Daoy (cell line): ENCODE measurements at places on chromosomes 2 and 18.
A peak's percentile ranks its signal among the peaks of the same experiment; 100 is the strongest.

GRCh38 chr2:24106786-24107185, 16.3 kb downstream of the PFN4 start:
- DNase-seq, result no peak

DNA sequence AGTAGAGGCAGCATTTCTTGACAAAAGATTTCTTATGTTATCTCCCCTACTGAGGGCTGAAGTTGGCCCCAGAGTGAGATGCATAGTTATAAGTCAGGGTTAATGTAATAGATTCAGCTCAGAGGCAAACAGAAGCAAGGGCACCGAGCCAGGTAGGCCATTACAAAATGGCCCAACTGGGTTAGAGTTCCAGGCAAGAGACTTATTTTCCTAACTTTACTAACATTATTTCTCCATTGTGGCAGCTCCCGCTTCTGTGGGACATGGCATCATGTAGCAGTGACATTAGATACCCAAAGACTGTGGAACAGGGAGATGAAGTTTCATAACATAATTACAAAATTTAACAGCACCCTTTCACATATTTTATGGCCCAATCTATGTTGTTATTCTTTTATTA, 27.1 kb downstream of the TSPYL6 start:
- no peak for DNase-seq

- peak; percentile 52 for DNase-seq
Measured at GRCh38 chr2:177604271-177605065, 211.9 kb downstream of the AGPS start.

- no peak for DNase-seq
Measured at GRCh38 chr2:136572335-136572734, 193.0 kb upstream of the THSD7B start.

DNA sequence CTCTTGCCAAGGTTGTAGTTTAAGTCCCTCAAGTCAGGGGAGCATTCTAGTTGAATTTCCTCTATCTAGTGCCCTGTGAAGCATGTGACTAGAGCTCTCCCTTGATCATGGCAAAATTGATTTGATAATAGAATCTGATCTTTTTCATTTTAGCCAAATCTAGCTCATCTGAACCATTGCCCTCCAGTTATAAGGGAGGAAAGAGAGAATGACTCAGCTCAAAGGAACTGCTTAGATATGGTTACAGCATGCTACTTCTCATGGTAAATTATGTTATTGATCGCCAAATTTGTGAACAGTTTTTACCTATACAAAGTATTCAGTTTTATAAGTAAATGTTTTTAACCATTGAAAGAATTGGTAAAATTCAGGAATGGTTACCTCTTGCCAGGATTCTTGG, 100.8 kb downstream of the GPR39 start:
- no peak for DNase-seq

GRCh38 chr2:45210462-45211195, 201.4 kb upstream of the SIX2 start:
- no peak for DNase-seq

DNA sequence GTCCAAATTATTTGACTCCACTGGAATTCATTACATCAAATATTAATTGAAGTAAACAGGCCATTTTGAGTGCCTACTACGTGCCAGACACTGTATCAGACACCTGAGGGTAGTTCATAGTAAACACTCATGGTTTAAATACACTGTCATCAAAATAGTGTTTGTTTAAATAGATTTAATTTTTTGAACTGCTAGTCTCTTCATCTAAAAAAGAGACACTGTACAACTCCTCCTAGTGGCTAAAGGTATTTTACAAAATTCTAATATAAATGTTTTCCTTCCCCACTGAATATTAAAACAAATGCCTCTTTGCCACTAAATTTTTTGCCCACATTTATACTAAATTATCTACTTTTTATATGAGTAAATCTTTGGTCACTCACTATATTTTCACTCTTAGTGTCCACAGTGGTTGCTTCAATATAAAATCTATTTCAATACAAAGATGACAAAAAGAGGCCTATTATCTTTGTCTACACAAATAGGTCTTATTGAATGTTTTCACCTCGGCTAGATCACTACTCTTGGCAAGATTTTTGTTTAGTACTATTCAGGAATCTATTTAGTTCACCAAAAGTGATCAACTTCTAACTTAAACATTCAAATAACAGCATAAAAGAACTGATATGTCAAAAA, 122.1 kb downstream of the TMEM247 start:
- DNase-seq, result no peak

DNA sequence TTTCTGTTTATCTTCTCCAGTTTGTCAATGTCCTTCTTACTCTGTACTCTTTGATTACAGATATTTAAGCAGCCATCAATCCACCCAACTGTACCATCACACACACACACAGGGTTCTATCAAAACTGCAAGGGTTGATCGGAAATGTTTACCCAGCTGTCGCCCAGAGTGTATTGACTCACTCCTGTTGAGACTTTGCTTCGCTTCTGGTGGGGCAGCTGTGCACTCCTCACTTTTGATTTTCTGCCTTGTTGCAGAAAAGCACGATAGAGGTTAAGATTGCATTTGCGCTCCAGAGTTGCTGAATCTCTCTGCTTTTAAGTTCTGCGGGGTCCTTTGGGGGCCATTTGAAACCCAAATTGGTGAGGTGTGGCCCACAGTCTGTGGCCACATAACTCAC, 216.2 kb downstream of the SETBP1 start:
- DNase-seq, result no peak

DNA sequence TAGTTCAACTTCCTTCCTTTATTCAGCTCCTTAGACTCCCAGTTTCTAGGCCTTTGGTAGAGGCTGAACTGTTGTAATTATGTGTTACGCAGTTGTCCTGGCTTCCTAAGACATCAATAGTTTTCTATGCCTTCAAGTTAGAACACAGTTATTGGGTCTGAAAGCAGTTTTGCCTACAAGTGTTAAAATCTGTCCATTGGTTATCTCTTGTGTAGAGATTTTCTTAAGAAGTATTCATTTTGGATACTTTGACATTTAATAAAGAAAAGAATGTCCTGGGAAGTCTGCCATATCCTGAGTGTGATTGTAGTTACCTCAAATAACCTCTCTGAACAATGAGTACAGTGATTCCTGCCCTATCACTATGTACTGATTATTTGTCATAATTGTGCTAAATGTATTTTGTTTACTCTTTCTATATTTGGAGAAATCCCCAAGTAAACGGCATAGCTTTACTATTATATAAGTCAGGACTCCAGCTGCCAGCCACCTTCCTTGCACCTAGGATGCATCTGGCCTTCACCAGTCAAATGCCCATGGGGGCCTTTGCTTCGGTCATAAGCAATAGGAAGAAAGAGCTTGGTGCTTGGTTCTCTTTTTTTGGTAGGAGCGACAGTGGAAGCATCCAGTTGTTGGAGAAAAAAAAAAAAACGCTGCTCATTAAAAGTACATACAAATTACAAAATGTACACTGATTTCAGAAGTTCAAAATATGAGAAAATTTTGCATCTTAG, 449.5 kb upstream of the PKDCC start:
- DNase-seq, result no peak

DNA sequence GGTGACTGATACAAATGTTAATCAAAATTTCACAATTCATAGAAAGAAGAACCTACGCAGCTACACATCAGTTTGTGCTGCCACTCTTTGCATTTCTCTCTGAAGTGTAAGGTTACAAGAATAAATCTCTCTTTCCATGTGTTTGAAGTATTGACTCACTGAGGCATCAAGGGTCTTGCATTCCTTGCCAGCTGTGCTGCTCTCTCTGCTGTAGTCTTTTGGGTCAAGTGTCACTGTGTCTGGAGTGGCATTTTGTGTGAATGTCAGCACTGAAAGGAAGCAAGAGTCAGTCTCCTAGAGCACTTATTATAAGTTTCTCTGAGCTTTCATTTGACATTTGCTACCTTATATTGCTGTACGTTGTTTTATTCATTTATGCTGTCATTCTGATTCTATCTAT, 1696.1 kb upstream of the LRRTM1 start:
- no peak for DNase-seq

GRCh38 chr2:118292991-118293390, 204.7 kb downstream of the INSIG2 start:
- DNase-seq, result no peak

DNA sequence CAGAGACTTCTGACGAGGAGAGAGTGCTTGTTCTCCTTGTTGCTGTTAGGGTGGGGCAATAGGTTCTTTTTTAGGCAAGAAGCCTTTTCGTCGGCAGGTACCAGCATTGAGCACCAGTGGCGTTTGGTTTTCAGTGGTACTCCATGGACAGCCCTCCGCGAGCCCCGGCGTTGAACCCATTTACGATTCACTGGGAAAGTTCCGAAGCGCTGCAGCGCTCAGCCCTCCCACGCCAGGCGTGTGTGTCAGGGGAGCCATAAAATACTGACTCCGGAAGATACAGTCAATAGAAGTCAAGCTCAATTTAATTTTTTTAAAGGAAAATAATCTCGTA, 494 bp upstream of the ROCK1 start:
- no peak for DNase-seq

GRCh38 chr18:76134628-76135027, 360.4 kb downstream of the ZNF516 start:
- DNase-seq, result no peak

DNA sequence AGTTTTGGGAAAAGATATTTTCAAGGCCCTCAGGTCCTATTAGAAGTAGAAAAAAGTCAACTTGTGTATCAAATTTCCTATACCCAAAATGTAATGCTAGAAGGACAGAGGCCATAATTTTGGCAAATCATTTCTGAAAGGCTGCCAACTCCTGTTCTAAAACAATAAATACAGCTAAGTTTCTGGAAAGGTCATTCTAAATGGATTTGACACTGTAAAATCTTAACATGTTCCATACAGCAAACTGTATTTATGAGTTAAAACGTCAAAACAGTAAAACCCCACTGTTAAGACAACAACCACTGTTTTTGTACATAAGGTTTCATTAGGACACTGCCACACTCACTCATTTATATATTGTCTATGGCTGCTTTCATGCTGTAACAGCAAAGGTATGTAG, 9.7 kb downstream of the FAM98A start:
- no peak for DNase-seq

- DNase-seq, result no peak
Measured at GRCh38 chr2:68110102-68110501, 47.3 kb upstream of the C1D start.

GRCh38 chr2:238774071-238774470, 73.8 kb upstream of the TWIST2 start:
- no peak for DNase-seq

- no peak for DNase-seq
Measured at GRCh38 chr2:210762604-210763588, 206.5 kb downstream of the CPS1 start.

DNA sequence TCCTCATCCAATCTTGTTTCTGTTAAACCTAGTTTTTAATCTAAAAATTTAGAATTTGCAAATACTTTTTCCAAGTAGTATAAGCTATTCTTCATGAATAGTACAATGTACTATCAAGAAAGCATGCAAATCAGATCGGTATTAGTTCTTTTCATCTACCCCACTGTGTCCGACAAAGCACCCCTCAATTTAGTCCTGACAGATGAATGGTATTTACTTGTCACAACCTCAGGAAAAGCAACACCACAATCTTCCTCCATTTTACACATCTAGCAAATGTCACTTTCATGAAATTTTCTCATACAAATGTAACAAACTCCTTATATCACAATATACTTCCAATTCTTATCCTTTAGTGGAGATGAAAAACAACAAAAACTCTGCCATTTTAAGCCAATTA, 163.8 kb downstream of the PDE11A start:
- DNase-seq, result no peak

GRCh38 chr2:45241061-45241561, 231.9 kb upstream of the SIX2 start:
- DNase-seq, result no peak

GRCh38 chr2:111983478-111984212, 71.4 kb upstream of the TMEM87B start:
- peak; percentile 14 for DNase-seq

DNA sequence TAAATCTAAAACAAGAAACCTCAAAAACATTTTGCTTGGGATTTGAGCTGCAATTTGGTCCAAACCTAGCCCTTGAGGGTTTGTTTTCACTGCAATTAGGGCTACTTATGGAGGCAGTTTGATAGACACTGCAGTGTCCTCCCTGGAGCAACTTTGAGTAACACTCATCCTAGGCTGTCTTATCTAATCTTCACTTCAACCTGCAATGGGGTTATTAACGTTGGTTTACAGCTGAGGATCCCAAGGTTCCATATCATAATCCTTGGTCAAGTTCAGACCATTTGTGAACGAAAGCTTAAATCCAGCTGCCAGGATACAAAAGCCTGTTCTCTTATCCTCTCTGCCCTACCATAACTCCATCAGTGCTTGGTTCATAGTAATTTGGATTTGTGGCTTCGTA, 2.5 kb downstream of the ANXA4 start:
- no peak for DNase-seq

GRCh38 chr2:26072925-26073768, 39.3 kb downstream of the RAB10 start:
- no peak for DNase-seq

DNA sequence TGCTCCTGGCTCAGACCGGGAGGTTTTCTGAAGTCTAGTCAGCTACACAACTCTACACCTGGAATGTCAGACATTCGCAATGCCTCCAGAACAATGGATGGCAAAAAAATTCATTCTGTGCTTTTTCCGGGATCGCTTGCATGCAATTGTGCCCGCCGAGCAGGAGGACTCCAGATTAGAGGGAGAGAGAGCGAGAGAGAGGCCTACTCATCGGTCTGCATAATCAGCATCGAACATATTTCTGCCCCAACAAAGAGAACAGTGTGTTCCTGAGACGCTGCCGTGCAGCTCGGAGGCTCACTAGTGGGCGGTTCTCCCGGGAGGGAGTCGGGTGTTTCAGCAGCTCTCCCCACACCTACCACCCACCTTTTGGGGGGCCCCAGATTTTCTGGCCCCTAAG, 117.1 kb downstream of the KLHL29 start:
- no peak for DNase-seq

DNA sequence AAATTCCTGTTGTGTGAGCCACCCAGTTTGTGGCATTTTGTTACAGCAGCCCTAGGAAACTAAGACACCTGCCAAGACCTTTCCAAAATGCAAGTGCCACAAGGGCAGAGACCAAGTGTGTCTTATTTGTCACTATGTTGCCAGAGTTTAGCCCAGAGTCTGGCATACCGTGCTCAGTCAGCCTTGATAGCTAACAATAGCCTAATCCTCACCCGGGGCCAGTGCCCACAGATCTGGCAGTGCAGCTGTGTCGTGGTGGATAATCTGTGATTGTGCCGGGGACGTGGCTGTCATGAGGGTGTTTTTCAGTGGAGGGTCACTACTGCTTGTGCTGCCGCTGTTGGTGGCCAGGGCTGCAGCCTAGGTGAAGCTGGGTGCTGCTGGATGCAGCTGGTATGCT, 53.5 kb downstream of the MEP1B start:
- no peak for DNase-seq

GRCh38 chr2:5365871-5366461, 326.2 kb upstream of the SOX11 start:
- DNase-seq, result peak; percentile 82

DNA sequence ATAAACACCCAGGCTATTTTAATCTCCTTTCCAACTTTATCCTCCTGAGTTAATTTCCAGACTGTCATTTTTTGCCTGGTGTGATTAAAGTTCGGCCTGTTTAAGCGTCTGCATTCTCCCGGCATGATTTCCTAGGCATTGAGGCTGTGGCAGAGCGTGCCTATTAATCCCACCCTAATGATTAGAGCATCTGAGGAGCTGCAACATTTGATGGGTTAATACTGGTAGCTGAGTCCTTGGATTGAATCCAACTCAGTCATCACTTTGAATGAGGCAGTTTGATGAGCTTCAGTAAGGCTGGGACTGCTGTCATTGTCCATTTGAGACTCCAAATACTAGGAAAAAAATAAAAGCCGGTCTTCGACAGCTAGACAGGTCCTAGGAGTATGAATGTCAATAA, 882.5 kb downstream of the SLC4A3 start:
- no peak for DNase-seq

GRCh38 chr2:174332217-174332963, 2.4 kb upstream of the SP9 start:
- no peak for DNase-seq
